ENCODE measurements at places on chromosomes 2 and 18.

DNA sequence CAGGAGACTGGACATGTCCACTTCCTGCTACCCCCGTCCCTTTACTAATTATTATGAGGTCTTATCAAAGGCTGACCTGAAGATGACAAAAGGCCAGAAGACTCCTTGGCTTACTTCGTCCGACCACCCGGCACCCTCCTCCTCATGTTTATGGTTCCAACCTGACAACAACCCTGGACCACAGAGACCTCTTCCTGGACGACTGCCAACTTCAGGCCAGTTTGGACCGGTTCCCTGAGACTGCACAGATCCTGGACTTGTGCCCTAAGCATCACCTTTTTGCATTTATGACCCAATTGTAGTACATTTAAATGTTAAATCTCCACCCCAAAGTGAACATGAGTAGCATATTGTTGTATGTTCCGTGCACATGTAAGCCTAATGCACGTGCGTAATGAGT lies 5.8 kb downstream of the DRC1 start:
- DNase-seq = no peak

DNA sequence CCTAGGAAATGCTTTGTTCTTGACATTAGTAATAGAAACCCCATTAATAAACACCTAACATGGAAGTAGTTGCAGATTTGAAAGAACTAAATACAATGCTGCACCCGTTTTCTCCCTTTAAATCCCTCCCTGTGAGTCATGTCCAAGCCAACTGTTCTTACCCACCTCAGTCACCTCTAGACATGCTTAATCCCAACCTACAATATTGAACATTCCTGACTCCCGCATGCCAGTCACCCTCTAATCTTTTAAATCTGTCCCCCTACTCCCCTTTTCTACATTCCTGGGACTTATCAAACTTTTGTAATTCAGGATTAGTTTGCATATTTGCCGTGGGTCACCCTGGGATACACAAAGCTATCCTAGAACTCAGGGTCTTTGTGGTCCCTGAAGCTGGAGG lies 374.6 kb downstream of the IRS1 start:
- DNase-seq = no peak

GRCh38 chr2:168461942-168462331 lies 5.9 kb downstream of the CERS6 start:
- no peak for DNase-seq

DNA sequence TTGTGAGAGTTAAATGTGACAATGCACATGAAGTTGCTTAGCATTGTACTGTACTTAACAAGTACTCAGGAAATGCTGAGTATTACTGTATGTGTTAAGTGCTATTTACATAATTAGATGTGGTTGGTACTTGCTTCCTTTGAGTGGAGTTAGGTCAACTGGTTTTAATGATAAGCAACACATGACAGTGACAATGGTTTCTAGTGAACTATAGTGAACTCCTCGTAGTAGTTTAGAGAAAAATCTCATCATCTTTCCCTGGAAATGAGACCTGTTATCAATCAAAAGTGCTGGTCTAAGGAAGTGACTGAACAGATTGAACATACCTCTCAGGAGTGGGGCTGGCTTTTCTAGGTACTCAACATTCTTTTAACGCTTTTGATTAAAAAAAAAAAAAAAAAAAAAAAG lies 29.2 kb upstream of the ZDBF2 start:
- no peak for DNase-seq

DNA sequence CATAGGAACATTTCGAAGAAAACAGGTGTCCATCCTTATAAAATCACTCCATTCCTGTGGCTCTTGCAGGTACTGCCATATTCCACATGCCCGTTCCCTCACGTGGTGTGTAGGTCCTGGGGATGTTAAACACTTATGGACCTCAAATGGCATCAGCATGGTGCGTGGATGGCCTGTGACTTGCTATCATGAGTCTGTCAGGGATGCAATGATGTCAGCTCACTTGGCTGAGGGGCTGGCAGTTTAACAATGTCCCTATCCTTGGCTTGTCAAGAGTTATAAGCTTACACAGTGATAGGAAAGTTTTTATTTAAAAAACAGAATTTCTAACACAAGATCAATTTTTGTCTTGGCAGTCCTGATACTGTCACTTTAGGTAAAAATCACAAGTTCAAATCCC lies 28.8 kb downstream of the MAIP1 start:
- no peak for DNase-seq

GRCh38 chr18:2984703-2985261 lies 28.2 kb downstream of the LPIN2 start:
- no peak for DNase-seq

DNA sequence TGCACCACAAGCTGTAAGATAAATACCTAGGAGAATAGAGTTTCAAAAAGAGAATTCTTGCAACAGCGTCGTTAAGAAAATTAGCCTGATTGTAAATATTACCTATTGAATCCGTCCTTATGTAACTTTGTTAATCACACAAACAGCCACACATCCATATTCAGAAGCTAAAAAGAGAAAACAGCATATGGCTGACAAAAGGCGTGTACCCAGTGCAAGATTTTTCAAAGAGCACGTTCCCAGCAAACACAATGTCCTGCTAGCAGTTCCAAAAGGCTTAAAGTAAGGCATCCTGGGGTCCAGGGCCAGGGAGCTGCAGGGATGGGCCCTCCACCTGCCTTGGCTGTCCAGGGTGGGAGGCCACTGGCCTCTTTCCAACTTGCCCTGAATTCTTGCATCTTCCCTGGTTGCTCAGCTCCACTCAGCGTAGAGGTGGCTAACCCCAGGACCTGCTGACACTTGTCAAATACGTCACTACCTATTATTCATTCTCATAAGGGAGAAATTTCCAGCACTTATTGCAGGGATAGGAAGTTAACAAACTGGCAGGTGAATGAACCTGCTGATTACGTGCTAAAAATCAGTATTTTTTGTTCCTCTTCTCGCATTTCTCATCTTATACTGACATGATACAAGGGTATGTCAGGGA lies 102.1 kb upstream of the NEDD4L start:
- DNase-seq = no peak

DNA sequence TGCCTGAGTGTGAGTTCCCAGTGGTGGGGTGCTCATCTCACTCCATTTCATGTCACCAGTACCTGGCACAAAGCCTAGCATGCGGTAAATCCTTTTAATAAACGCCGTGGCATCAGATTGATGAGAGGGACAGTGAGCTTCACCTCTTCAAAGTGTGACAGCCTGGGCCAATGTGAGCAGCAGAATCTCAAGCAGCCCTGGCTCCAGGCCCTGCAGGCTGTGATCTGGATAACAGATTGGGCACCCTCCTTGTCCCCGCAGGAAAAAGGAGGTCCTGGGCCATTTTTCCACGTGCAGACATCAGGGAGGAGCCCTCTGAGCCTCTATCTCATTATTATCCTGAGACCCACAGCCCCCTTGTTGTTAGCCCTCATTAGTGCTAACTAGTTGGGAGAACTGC lies 34.8 kb downstream of the TET3 start:
- DNase-seq = no peak

DNA sequence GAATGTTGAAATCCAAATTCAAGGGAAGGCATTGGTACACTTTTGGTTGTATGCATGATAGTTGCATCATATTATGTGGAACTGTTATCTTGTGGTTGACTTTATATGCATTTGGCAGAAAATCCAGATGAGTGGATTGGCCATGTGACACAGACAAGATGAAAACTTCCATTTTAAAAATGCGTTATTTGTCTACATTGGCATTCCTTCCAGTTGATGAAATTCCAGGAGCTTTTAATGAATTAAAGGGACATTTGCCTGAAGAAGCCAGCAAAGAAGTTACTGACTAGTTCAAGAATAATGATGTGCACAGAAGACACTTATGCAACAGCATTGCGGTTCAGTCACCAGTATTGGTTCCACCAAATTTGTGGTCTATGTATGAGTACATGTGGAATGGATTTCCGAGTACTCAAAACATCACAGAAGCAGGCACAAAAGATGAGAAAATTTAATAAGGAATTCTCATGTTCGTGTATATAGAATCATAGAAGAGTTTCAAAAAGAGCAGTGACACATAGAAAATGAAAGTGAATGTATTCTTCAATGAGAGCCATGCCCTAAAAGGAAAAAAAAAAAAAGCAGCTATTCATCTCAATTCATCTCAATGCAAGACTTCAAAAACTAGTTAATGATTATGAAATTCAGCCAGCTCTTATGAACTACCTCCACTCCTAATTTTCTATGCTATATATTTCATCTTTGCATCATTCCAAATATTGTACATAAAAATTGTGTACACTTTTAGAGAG lies 232.1 kb downstream of the RBM43 start:
- no peak for DNase-seq

DNA sequence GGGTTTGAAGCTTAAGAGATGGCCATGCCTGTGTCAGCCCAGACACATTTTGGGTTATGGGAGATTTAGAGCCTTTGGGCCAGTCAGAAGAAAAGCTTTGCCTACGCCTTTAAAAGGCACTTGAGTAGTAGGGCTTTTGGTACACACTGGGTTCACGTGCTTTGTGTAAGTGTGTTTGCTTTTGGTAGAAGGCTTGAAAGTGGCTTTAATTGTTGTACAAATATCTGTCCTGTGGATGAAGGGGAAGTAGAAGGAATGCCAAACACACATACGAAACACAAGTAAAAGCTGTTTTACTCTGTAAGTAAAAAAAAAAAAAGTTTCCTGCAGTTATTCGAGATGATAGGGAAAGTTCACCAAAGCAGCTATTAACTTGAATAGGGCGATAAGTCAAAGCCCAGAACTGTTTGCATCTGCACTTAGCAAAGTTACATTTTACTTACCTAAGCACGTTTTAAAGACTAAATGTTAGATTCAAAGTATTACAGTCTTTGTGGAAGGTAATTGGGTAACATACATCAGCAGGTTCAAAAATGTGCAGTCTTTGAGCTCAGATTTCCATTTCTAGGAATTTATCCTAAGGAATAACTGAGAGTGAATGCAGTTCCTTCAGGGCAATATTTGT lies 75.4 kb downstream of the STK25 start:
- DNase-seq = no peak

- peak; percentile 9 for DNase-seq
Observed at GRCh38 chr2:207046724-207047123, 107.4 kb downstream of the CPO start.

GRCh38 chr2:43049836-43050801 lies 176.3 kb downstream of the ZFP36L2 start:
- no peak for DNase-seq

DNA sequence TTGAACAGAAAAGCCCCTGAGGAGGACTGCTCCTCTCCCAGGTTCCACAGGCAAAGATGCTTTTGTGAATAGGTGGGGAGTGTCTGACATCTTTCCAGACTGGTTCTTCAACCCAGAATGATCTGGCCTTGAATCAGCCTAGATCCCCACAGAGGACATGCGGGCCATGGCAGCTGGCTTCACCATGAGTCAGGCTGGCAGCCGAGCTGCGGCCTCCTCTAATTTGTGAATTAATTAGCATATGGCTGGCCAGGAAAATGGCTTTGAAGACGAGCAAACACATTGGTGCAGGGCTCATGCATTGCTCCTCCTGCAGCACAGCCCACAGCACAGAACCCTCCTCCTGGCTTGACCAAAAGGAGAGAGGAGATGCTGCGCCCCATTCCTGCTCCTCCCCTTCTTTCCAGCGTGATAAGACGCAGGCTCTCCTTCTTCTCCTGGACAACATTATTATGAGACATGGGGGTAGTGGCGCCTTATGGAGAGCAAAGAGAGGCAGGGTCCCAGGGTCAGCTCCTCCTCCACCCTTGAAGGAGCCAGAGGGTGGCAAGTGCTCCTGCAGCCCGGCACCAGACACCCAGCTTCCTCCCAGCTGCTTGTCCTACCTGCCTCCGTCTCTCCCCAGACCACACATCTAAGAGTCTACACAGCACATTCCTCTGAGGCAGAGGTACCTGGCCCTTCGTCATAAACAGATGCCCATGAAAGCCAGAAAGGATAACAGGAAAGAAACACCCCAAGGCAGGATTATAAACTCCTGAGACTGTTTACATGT lies 66.7 kb downstream of the EDAR start:
- no peak for DNase-seq

GRCh38 chr18:11052800-11053199 lies 96.6 kb downstream of the PIEZO2 start:
- no peak for DNase-seq

GRCh38 chr2:136997557-136997956 lies 232.2 kb downstream of the THSD7B start:
- no peak for DNase-seq

Data from CD4-positive, alpha-beta T cell (primary cell).